GM04503 (cell line): ENCODE measurements at places on chromosomes 13 and 19.

DNA sequence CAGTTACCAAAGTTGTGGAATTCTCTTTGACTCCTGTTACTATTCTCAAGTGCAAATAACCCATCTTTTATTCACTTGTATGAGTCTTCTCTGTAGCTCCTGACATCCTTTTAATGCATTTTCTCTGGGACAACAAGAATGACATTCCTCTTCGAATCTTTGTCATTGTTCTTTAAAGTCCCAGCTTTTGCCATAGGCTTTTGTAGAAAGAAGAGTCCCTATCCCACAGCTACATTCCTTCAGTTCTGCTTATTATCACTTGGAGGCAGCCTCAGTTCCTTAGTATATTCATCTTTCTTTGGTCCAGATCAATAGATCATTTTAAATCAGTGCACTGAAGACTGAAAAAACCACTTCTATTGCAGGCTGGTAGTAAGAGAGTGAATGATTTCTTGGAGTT is 560.2 kb downstream of the DACH1 start:
- DNase-seq, result no peak

DNA sequence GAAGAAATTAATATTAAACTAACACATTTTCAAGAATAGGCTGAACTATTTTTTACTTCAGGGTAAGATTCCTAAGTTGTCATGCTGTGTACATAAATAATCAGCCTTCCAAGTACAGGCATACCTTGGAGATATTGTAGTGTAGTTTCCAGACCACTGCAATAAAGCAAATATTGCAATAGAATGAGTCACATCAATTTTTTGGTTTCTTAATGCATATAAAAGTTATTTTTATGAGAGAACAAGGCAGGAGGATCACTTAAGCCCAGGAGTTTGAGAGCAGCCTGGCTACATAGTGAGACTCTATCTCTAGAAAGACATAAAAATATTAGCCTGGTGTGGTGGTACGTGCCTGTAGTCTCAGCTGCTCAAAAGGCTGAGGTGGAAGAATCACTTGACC is 511.5 kb downstream of the UQCRFS1 start:
- DNase-seq, result no peak

DNA sequence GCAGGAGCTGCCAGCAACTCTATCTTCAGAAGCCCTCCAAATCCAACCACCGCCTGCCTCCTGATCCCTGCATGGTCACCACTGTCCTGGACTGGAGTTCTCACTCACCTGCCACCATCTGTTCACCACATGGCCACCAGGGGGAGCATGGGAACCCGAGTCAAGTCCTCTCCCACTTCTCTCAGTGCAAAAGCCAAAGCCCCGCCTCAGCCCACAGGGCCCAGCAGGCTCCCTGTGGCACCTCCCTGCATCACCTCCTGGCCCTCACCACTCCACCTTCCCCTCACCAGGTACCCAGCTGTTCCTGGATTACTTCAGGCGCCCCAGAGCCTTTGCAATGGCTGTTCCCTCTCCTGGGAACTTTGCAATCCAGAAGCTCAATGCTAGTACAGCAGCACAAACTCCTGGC is 5.3 kb downstream of the DHPS start:
- DNase-seq, result no peak

DNA sequence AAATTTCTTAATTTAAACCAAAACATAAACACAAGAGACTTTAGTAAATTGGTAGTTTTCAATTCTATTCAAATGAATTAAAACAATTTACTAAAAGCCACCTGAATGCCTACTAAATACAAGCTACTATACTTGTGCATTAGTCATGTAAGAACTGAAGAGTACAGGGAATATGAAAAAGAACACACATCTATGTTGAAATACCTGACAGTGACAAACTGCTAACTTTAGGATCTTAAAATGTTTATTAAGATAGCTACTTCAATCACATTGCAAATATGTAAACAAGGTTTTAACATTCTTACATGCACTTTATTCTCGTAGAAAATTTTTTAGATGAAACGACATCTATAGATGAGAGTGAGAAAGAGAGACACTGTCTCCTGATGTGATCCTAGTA is 4.1 kb downstream of the SPRYD7 start:
- DNase-seq, result no peak

- no peak for DNase-seq
These were observed 460.7 kb downstream of the GPC6 start for GRCh38 chr13:93687261-93687660.

DNA sequence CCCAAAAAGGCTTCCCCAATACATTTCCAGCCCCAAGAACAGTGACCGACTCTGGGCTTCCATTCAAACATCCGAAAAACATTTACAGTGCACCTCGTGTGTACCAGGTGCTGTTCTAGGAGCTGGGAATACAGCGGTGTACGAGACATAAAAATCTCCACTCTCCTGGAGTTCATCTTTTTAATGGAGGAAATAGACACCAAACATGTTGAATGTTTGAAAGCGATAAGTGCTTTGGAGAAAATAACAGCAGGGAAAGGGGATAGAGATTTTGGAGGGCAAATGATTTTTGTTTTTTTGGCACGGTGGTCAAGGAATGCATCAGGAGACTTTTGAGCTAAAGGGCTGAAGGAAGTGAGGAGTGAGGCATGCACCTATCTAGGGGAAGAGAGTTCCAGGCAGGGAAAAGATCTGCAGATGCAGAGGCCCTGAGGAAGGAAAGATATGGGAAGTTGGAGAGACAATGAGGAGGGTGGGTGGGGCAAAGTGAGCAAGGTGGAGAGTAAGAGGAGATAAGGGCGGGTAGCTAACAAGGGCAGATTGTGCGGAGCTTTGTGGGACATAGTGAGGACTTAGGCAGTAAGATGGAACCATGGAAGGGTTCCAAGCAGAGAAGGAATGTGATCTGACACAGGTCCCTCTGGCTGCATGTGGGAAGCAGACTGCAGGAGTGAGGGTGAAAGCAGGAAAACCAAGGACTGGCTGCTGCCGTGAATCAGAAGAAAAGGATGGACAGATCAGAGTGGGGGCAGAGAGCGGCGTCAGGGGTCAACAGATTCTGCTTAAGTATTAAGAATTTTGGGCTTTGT is 703 bp upstream of the FBL start:
- DNase-seq, result no peak

GRCh38 chr13:30204564-30204963 is 102.8 kb downstream of the KATNAL1 start:
- no peak for DNase-seq

- DNase-seq, result no peak
These were observed 3.1 kb downstream of the PPP1R14A start for GRCh38 chr19:38252941-38253691.

DNA sequence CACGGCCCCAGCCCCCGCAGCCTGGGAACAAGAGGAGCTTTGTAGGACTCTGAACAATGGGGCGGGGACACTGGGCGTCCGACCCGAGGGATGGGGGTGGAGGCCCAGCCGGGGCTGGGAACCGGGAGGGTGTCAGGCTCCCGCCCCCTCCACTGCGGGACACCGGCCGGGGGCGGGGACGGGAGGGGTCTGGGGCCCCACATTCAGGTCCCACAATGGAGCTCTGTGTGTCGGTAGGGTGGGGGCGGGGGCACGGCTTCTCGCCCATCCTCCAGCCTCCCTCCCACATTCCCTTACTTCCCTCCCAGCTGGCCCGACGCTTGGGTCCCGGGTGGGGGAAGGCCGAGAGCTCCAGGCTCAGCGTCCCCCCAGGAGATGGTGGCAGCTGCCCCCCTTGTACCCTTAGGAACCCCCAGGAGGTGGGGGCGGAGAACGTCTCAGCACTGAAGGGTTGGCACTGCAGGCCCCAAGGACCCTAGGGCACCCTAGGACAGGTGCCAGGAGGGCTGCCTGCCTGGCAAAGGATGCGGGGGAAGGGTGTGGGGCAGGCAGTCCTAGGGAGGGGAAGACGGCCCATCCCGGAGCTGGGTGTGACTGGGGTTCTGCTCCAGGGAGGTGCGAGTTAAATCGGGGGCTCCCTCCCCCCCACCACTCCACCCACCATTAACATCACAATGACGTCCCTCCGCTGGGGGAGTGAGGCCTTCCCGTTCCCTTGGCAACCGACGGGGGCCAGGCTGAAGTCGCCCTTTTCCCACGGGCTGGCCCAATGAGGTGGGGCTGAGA is 5.3 kb downstream of the TTYH1 start:
- DNase-seq, result no peak

- DNase-seq, result no peak
These were observed 569 bp upstream of the MCF2L start for GRCh38 chr13:112968380-112968909.

DNA sequence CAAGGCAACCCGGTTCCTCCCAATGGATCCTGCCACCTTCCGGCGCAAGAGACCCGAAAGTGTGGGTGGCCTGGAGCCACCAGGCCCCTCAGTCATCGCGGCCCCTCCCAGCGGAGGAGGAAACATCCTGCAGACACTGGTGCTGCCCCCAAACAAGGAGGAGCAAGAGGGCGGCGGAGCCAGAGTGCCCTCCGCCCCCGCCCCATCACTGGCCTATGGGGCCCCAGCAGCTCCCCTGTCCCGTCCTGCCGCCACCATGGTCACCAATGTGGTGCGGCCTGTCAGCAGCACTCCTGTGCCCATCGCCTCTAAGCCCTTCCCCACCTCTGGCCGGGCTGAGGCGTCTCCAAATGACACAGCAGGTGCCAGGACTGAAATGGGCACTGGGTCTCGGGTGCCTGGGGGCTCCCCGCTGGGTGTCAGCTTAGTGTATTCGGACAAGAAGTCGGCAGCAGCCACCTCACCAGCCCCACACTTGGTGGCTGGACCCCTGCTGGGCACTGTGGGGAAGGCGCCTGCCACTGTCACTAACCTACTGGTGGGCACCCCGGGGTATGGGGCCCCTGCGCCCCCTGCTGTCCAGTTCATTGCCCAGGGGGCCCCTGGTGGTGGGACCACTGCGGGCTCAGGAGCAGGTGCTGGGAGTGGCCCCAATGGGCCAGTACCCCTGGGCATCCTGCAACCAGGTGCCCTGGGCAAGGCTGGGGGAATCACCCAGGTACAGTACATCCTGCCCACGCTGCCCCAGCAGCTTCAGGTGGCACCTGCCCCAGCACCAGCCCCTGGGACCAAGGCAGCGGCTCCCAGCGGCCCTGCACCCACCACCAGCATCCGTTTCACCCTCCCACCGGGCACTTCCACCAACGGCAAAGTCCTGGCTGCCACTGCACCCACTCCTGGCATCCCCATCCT is 11.2 kb upstream of the PRR19 start:
- no peak for DNase-seq

- DNase-seq, result no peak
These were observed 84.1 kb upstream of the ATXN8OS start for GRCh38 chr13:70023516-70023915.

DNA sequence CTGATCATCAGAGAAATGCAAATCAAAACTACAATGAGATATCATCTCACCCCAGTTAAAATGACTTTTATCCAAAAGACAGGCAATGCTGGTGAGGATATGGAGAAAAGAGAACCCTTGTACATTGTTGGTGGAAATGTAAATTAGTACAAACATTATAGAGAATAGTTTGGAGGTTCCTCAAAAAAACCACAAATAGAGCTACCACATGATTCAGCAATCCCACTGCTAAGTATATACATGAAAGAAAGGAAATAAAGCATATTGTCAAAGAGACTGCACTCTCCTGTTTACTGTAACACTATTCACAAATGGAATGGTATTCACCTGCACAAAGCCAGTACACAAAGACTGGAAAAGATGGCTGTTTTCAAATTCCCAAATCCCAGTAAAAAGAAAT is 1233.7 kb downstream of the PCDH17 start:
- DNase-seq, result no peak

DNA sequence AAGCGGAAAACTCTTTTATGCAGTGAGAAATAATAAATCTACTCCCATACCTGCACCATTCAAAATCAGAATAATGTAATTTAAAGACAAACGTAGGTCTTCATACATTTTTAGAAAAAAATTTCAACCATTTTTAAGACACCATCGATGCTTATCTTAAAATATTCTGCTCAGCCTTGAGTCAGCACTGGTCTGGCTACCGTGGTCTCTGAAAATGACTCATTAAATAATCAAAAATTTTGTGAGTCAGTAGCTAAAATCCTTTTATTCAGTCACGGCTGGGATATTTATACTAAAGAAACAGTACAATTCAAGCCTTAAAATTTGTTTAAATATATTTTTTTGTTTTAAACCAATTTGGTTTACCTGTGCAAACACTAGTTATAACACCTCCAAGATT is 2862.8 kb upstream of the PCDH20 start:
- DNase-seq, result no peak

DNA sequence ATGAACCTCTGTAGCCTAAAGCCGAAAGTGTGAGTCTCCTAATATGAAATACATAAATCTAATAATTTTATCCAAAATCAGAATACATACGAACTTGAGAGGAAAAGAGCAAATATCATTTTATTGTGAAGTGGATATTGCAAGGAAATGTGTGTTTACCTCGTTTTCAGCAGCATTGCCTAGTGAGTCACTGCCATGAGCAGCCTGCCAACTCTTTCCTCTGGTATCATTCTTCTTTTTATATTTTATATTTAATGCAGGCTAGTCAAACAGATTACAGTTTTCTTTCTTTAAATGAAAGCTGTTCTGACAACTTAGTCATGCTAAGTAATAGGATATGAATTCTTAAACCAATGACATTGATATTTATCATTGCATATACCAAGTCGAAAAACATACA is 44.2 kb downstream of the EDNRB start:
- no peak for DNase-seq

- no peak for DNase-seq
These were observed 147.7 kb downstream of the COG6 start for GRCh38 chr13:39803156-39803555.

- DNase-seq, result no peak
These were observed 710.3 kb upstream of the SLITRK5 start for GRCh38 chr13:86960876-86961275.

DNA sequence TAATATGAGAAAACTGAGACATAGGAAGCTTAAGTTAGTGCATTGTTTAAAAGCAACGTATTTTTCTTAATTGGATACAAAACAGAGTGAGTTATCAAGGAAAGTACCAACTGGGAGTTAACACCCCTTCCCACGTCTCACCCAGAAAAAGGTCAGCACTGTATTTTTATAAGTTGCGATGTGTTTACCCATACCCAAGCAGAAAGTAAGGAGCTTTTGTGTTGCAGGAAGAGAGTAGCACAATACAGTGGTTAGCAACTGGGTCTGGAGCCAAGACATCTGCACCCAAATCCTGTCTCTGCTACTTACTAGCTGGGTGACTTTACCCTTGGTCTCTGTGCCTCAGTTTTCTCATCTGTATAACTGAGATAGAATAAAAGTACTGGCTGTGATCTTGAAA is 34.3 kb downstream of the FAM216B start:
- DNase-seq, result no peak

GRCh38 chr19:7356899-7357627 is 8.3 kb downstream of the ARHGEF18 start:
- no peak for DNase-seq

DNA sequence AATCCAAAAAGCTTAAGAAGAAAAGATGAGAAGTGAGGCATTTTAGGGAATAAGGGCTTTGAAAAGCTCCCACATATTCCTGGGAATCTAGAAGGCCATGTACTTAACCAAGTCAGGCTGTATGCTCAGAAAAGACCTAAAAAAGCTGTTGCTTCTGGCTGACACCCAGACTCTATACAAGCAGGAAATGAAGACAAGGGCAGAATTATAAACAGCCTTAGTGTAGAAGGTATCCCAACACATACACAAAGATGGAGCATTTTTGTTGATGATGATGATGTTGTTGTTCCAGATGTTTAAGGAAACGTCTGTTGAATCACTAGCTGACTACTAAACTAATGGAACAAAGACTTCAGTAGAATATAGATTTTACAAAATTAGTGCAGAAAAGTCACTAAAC is 26.1 kb upstream of the N4BP2L1 start:
- no peak for DNase-seq
